CD4-positive, alpha-beta T cell treated with Interleukin-17A for 1 hour (primary cell): ENCODE measurements at places on chromosomes 7 and 10.
A peak's percentile ranks its signal among the peaks of the same experiment; 100 is the strongest.

GRCh38 chr10:30396698-30397097 lies 37.3 kb upstream of the MAP3K8 start:
- DNase-seq: no peak

DNA sequence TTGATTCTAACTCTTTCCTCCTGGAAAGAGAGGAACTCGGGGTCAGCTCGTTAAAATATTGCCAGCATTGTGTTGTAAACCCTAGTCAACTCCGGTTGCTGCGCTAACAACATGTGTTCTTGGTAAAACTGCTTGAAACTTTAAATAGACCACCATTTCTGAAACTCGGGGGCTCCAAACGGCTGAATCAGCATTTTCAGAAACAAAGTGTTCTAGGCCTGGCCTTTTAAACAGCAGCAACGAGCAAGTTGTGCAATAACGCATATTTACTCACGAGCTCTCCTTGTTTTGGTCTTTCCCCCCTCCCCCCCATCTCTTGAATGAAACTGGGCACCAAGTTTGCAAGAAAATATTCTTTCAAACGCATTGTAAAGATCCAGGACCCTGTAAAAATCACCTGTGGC lies 9.2 kb upstream of the GRB10 start:
- no peak for DNase-seq

DNA sequence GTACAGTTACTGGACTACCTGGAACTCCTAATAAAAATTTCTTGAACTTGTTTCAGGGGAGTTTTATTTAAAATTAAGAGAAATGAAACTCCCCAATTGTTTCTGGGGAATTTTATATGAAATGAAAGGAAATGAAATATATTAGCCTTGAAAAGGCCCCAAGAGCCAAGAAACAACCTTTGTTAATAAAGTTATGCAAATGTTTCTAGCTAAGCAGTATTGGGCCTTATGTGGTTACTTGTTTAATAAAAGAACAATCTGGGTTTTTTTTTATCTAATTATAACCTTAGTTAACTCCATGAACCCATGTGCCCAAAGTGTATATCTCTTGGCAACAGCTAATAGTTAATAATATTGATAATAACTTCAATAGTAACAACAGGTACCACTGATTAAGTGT lies 222.8 kb downstream of the EXOC4 start:
- DNase-seq: no peak

GRCh38 chr7:131723926-131724325 lies 167.5 kb upstream of the PODXL start:
- DNase-seq: no peak

- DNase-seq: no peak
These were observed 66.8 kb downstream of the DNAJC12 start for GRCh38 chr10:67771200-67771599.

GRCh38 chr7:2149672-2150444 lies 82.9 kb downstream of the MAD1L1 start:
- DNase-seq: no peak

- no peak for DNase-seq
These were observed 84.6 kb upstream of the ZNF438 start for GRCh38 chr10:31116226-31116625.

- DNase-seq: no peak
These were observed 170.8 kb upstream of the BET1 start for GRCh38 chr7:94174956-94175355.

DNA sequence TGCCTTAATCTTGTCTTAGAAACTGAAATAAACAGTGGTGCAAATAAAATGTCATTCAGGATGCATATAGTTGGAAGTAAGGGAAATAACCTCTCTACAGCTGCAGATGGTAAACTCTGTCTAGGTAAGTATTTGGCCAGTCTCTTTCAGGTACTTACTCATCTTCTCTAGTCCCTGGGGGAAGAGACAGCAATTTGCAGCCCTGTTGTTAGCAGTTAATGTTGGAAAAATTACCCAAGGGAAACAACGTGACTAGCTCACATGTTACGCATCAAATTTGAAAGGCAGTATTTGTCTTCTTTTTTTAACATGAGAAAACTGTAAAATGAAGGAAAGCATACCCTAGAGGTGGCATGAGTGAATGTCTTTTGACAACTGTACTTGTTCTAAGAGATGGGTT lies 3.2 kb upstream of the HUS1 start:
- DNase-seq: no peak

DNA sequence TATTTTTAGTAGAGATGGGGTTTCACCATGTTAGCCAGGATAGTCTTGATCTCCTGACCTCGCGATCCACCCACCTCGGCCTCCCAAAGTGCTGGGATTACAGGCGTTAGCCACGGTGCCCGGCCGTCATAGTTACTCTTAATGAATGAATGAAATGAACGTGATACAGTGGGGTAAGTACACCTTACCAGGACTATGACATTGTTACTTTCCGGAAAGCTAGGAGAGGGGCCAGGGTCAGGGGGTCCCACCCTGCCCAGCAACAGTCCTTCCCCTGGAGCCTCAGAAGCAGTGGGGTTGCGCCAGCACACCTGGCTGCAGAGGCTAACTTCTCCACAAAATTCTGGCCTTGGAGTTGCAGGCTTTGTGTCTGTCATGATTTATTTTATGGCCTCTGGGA lies 21.4 kb downstream of the VSTM4 start:
- no peak for DNase-seq

DNA sequence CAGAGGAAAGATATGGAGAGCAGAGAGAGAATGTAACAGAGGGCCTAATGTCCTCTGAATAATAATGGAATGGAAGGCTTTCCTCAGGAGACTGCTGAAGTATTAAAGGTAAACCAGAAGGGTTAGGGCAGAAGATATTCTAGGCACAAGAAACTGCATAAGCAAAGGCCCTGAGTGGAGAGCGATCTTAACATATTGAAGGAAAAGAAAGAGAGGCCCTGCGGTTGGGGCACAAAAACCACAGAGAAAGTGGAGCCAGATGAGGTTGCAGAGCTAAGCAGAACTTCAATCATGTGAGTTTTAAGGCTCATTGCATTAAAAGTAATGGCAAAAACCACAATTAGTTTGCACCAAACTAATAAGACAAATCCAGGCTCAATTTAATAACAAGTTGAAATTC lies 115.8 kb upstream of the VSTM2A start:
- no peak for DNase-seq

DNA sequence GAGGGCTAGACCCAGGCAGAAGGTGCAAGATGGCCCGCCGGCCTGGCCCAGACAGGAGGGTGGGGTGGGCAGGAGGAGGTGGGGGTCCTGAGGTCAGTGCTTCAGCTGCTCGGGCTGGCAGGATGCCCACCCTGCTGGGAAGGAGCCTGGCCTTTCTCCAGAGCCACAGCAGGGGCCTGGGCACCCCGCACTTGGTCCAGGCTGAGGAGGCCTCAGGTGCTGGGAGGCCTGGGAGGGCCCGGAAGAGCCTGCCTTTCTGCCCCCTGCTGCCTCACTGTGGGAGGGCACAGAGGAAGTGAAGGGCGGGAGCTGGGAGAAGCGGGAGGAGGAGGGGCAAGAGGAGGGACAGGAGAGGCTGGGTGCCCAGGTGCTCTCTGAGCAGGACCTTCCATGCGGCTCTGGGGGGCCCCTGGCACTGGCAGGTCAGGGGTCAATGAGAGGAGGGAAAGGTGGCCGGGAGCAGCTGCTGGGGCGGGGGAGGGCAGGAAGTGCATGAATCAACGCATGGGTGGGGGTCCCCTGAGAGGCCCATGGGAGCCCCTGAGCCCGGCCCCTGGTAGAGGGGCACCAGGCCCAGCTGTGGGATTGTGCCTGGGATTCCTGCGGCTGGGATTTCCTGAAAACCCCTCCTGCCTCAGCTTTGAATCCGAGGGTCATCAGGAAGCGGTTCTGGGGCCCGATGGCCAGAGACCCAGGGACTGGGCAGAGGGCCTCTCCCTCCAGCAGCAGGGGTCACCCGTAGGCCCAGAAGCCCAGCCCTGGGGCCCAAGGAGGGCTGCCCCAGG lies 49.9 kb downstream of the PWWP2B start:
- peak; percentile 80 for DNase-seq

DNA sequence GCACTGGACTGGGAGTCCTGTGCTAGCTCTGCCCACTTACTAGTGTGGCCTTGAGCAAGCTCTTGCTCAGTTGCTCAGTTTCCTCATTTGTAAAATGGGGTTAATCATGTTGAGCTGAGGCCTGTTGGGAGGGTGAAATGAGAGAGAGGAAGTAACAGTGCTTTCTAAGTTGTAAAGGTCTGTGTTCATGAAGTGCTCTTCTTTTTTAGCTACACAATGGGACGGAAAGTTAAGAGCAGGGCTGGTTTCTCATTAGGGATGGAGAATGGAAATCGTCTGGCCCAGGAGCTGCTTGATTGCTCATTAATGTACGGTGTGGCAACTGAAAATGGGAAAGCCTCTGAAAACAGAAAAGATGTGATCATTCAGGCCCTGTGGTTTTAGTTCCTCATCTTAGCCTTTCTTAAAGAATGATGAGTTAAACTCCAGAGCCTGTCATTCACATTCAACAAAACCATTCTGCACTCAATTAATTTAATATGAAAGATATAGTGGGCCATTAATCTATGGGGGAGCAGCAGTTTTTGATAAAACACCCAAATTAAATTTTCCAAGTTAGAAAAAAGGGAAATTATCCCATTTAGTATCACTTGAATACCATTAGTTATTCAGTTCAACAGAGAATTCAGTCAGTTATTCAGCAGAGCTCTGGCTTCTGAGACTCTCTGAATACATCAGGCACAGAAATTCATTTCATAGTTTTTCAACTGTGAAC lies 60.5 kb downstream of the SH2D4B start:
- no peak for DNase-seq

DNA sequence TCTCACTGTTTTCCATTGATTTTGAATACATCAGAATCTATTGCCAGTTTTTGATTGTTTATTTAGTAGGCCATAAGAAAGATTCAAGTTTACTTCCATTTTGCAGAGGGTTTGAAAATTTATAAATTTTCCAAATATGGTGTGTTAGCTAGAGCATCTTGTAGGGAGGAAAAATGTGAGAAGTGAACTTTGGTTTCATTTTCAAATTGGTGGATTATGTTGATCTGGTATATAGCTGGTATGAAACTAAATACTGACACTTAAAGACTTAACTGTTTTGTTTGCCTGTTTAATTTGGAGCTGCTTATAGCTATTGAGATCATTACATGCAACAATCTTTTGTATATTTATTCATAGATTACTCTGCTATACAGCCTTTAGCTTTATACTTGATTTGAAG lies 108.1 kb downstream of the ADAM22 start:
- DNase-seq: no peak

DNA sequence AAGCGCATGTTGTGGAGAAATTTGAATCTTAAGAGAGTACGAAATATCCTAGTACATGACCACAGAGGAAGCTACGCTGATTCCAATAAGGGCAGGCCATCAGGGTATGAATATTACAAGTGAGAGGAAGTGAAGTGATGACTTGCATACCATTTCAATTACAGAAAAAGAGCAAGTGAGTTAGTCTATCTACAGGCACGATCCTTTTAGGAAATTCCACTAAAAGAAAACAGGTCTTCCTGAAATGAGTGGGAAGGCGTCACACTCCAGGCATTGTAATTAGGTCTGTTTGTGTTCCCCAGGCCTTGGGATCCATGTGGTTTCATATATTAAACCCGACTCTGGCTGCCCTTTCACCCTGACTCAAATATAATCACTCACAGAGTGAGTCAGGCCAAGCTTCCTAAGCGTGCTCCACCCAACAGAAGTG lies 152.5 kb downstream of the SEMA3A start:
- DNase-seq: no peak

DNA sequence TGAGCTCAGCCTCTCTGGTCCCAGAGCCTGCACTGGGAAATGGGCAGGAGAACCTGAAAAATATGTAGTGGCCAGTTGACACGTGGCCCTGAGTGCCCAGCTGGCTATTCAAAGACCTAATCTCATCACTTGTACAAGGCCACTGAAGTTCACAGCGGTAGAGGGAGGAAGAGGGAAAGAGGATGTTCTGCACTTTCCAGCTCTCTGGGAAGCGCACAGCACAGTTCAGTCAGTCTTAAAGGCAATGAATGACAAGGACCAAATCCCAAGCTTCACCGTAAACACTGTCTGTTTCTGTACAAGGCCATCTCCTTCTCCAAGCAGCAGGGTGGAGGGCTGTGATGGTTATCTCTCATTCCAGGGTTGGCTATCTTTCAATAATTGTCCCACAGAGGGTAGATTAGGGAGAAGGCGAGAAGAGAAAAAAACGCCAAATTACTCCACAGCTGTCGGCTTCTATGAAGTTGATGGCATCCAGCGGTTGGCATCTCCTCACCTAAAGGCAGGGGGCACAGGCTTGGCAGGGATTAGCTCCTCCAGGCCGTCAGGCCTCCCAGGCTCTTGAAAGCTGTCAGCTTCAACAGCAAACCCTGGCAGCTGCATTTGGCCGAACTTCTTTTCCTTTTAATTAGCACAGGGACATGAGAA lies 10.6 kb downstream of the SFMBT2 start:
- no peak for DNase-seq

DNA sequence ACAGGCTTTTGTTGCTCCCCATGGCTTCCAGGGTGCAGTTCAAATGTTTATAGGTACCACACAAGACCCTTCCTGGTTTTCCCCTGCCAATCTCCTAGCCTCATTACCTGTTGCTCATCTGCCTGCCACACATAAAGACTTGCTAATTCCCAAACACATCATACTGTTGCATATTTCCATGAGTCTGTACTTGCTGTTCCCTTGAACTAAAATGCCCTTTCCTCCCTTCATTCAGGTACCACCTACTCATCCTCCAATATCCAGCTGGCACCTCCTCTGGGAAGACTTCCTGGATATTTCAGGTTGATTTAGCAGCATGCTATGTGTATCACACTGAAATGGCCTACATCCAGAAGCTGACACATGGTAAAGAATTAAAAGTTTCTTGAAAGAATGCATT lies 206.4 kb upstream of the NFE2L3 start:
- DNase-seq: no peak

DNA sequence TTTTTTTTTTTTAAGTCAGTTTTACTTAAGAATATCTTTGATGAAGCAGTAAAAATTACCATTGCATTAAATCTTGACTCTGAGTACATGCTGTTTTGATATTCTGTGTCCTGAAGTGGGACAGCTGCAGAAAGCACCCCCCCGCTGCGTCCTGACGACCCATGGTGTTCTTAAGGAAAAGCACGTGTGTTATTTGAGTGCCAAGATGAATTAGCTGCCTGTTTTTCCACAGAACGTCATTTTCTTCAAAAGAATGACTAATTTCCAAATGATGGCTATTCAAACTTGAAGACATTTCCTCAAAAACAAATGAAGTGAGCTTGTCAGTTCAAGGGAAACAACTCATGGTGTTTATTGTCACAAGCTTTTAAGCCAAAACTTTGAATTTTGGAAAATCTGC lies 45.9 kb downstream of the CREM start:
- no peak for DNase-seq

DNA sequence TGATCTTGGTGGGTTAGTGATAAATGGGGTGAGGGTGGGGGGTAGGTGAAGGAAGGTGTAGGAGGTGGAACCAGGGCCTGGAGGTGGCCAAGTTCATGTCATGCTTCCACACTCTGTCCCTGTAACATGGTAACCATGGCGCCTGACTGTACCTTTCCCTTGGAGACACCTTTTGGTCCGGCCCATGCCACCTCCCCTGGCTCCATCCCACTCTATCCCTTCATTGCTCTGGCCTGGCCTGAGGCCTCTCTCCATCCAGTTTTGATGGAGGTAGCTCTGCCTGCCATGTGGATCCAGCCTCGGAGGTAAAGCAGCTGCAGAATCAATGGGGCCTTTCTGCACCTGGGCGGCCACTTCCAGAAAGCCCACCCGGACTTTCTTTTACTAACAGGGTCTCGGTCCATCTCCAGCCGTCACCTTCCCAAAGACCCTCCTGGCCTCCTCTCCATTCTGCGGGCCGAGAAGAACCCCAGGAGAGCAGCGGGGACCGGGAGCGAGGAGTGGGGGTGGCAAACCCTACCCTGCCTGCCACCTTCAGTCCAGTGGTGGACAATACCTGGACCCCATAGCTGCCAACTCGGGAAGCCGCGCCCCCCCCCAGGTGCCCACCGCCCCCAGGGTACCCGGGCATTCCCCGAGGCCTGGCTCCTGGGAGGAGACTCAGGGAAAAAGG lies 504 bp upstream of the TRRAP start:
- no peak for DNase-seq
